ENCODE measurements at places on chromosomes 6 and 20. TPM values are rescaled to one million over a fixed set of nuclear protein-coding genes. Genes with fewer than 3 reads are reported as not detected.

TFEB gene
- total RNA-seq, result 17.0 TPM

RAET1G gene
- total RNA-seq, result not detected

CGA gene
- not detected for total RNA-seq

NOX3 gene
- total RNA-seq, result not detected

WFDC12 gene
- total RNA-seq, result not detected

PRPH2 gene
- total RNA-seq, result not detected

SLC39A7 gene
- 41.7 TPM for total RNA-seq

TMEM200A gene
- total RNA-seq, result 3.6 TPM

ECT2L gene
- not detected for total RNA-seq

SNTA1 gene
- 7.0 TPM for total RNA-seq

ABHD16B gene
- not detected for total RNA-seq

MTHFD1L gene
- total RNA-seq, result 45.6 TPM

GPLD1 gene
- not detected for total RNA-seq

RTN4IP1 gene
- 4.8 TPM for total RNA-seq

SRSF12 gene
- total RNA-seq, result not detected

BPI gene
- total RNA-seq, result not detected

C6orf15 gene
- not detected for total RNA-seq

EYA2 gene
- not detected for total RNA-seq

MPC1 gene
- 23.1 TPM for total RNA-seq

KCNG1 gene
- not detected for total RNA-seq

Measured in activated naive CD4-positive, alpha-beta T cell treated with anti-CD3 and anti-CD28 coated beads, Interleukin-2, amount 10 ng/mL, durations not matched to agents 5 hours and 36 hours (primary cell).